ENCODE measurements at places on chromosomes 7 and 10.

- no peak for DNase-seq
These were observed 6.3 kb downstream of the C7orf57 start for GRCh38 chr7:48041653-48041970.

- DNase-seq, result no peak
These were observed 198.5 kb upstream of the TMEM196 start for GRCh38 chr7:19971956-19972355.

- DNase-seq, result peak; percentile 55
These were observed 12.7 kb downstream of the HNRNPF start for GRCh38 chr10:43396061-43396927.

- DNase-seq, result no peak
These were observed 60.3 kb upstream of the CFAP46 start for GRCh38 chr10:133002685-133003084.

- DNase-seq, result no peak
These were observed 621.4 kb downstream of the POM121L12 start for GRCh38 chr7:53656881-53657280.

GRCh38 chr10:128469515-128469914 lies 343.3 kb upstream of the MKI67 start:
- DNase-seq, result no peak

DNA sequence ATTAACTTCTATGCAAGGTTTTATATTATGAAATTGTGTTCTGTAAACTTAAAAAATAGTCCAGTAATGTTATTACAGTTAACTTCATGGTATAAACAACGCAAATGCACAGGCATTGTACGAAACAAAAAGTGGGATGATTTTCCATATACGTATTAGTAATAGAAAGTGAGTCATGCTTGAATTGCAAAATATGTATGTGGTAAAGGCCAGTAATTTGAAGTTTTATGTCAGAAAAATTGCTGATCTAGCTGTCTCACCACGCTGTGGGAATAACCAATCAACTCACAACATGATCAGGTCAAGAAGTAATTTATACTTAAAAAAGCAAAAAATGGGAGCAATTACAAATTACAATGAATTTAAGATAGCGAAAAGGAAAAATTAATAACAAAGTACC lies 37.0 kb upstream of the GLI3 start:
- no peak for DNase-seq

DNA sequence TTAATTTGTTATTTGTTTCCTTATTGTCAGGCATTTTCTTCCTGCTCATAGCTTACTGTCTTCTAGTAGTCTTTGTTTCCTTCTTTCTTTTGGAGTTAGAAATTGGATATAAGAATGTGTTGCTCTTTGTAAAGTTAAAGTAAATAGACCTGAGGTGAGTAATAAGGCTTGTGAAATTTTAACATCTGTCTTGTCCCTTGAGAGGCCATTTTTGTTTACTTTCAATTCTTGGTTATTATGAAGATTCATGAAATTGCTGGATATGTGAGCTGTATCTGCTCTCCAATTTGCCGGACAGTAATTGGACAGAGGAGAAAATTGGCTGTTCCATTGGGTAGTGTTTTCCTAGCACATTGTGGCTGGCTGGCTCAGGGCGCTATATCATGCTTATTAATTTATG lies 260.7 kb downstream of the EXOC4 start:
- DNase-seq, result no peak

- no peak for DNase-seq
These were observed 21.2 kb upstream of the SLC35G1 start for GRCh38 chr10:93872375-93873158.

DNA sequence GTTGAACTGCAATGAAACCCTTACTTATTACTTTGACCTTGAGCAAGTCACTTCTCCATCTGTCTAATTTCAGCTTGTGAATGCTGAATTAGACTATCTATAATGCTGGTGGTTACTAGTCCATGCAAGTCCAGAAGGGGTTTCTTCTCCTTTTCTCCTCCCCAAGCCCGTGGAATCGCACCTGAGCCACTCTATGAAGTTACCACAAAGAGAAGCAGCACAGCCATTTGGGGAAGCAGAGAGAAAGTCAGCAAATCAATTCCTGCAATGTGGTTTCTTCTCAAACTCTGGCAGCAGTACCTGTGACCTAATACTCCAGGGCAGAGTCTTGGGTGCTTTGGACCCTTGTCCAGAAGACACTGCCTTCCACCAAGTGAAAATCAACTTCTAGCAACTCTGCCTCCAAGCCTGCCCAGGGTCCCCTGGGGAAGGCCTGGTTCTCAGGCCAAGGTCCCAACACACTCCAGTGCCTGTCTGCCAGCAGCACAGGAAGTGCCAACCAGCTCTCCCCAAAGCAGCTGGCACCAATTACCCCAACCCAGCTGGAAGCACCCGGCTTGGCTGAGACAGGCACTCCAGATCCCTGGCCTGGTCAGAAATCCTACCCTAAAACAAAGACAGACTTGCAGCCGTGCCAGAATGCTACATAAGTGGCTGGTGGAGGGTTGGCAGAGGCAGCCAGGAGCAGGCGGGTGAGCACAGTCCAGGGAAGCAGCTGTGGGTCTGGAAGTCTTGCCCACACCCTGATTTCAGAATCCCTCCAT lies 200.3 kb downstream of the LSM5 start:
- peak; percentile 74 for DNase-seq

DNA sequence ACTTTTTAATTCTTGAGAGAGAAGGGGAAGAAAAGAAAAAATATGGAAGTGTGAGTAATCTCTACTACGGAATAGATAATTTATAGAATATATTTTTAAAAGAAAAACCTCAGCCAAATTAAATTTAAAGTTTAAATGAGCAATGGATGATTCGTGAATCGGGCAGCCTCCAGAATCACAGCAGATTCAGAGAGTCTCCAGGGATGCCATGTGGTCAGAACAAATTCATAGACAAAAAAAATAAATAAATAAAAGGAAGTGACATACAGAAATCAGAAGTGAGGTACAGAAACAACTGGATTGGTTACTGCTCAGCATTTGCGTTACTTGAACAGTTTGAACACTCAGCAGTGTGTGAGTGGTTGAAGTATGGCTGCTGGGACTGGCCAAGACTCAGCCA lies 53.0 kb downstream of the PHYHIPL start:
- no peak for DNase-seq

DNA sequence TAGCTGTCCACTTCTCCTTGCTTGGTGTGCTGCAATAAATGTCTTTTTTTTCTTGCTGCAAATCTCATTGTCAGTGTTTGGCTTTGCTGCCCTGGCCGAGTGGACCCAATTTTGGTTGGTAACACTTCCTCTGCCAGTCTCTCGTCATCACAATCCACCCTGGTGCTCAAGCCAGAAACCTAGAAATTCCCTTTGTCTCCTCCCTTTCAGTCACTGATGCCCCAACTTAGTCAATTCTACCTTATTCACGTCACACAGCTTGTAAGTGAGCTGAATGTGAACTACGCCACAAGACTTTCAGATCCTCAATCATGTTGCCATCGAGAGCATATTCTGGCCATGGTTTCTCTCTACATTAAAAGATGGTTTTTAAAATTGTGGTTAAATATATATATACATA lies 13.0 kb upstream of the FRA10AC1 start:
- DNase-seq, result no peak

- DNase-seq, result peak; percentile 91
These were observed 155.2 kb downstream of the MAGI2 start for GRCh38 chr7:79298145-79298760.

- no peak for DNase-seq
These were observed 65.6 kb downstream of the PKD1L1 start for GRCh38 chr7:47882635-47883034.

- DNase-seq, result peak; percentile 69
These were observed 56.4 kb upstream of the ECHDC3 start for GRCh38 chr10:11685787-11686218.

DNA sequence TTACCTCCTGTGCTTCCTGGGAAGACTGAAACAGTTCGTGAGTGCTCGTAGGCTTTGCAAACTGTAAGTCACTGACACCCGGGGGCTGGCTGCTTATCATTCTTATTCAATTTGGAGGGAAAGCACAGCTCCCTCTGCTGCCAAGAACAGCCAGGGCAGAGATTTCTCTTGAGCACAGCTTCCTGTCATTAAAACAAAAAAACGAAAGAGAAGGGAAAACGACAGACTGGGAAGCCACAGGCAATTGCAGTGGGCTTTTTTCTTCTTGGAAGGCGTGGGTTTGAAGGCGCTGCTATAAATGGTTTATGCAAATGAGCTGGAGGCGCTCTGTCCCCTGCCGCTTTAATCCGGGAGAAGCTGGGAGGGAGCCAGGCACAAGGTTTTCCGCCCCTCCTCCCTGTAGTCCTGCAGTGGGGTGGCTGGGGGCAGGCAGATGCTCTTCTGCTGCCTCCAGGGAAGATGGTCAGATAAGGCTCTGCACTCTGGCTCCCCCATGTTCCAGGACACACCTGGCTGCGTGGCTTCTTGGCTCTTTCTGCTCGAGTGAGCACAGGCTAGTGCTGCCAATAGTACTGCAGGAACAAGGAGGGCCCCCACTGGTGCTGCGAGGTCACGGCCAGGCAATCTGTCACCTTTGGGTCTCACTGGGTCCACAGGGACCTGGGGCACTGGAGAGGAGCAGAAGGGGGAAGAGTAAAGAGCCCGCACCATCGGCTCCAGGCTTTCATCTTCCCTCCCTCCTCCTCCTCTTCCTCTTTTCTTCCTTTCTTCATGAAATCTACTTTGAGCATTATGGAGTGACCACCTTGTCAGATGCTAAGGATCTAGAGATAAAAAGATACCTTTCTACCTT lies 49.5 kb downstream of the NEURL1 start:
- DNase-seq, result peak; percentile 37

DNA sequence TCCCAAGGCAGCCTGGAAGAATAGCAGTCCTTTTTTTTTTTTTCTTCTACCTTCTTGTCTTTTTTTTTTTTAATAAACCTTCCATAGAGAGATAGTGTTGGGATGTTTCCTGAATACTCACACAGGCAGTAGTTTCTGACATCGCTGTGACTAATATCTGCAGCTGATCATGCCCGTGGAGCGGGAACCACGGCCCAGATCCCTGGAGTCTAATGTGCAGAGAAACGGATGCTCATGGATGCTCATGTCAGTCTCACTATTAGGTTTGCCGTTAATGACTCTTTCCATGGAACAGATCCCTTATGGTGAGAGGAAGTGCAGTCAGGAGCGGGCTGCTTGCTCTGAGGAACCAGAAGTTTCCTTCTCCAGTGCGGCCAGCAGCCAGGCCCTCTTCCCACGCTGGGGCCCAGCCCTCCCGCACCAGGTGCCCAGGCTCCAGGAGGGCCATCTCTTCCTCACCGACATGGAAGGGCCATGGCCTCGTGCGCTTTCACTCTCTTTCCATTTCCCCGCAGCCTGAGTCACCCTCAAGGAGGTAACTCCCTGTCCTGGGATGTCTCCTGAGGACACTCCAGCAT lies 132.5 kb downstream of the WDR37 start:
- no peak for DNase-seq

- no peak for DNase-seq
These were observed 87.2 kb upstream of the CTBP2 start for GRCh38 chr10:125247576-125247975.

DNA sequence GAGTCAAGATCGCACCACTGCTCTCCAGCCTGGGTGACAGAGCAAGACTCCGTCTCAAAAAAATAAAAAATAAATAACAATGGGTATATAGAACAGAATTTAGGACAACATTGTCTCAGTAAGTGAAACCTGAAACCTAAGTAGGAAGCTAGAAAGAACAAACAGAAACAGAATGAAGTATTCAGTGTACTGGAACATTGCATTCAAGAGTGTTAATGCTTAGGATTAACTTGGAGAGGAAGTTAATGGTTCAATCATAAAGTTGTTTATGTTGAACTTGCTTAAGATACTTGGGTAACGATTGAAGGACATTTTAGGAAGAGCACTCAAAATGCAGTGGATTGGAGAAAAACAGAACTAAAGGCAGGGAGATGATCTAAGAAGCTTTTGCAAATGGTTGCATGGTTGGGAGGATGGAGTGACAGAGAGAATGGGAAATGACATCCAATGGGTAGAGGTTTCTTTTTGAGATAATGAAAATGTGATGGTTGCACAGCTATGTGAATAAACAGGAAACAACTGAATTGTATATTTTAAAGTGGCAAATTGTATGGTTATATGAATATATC lies 233.7 kb downstream of the ADK start:
- DNase-seq, result no peak

DNA sequence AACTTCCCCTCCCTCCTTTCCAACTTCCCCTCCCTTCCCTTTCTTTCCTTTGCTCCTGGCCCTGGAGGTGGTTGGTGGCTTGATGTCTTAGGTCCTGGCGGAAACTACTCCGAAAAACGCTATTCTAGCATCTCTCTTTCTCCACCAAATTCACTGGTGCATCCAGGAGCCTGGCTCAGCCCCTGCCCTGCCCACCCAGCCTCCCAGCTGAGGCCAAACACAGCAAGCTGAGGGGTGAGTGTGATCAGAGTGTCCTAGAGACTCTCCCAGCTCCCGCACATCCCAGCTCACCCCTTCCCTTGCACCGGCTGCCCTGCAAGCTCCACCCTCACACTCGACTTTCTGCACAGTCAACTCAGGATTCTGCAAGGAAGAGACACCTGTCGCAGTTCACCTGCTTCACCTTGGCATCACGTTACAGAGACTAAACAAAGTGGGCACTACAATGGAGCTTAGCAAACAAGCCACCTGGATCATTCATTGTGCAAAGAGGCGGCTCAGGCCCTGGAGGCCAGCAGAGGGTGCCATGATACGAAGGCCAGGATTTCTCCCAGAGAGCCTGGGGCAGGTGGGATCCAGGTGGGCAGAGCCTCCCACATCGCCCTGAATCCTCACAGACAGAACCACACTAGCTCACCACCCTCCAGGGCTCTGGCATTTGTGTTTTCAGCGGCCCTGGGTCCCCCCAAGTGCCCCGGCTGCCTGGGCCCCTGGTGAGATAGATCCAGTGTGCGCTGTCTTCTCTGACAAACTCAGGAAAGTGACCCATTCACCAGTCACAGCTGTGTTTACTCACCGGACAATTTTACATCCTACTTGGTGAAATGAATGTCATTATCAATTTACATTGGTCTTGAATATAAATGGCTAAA lies 169.6 kb downstream of the TCERG1L start:
- DNase-seq, result no peak

- DNase-seq, result no peak
These were observed 657 bp upstream of the TMEM178B start for GRCh38 chr7:141073173-141073640.

- no peak for DNase-seq
These were observed 22.3 kb downstream of the MDFIC start for GRCh38 chr7:114943953-114944744.

GRCh38 chr10:82544377-82544776 lies 669.4 kb downstream of the NRG3 start:
- DNase-seq, result no peak

- peak; percentile 41 for DNase-seq
These were observed 93.3 kb downstream of the CUL2 start for GRCh38 chr10:34996843-34997242.

GRCh38 chr10:4838743-4839142 lies 12.7 kb downstream of the AKR1E2 start:
- no peak for DNase-seq

GRCh38 chr10:86630079-86630478 lies 24.3 kb upstream of the OPN4 start:
- DNase-seq, result no peak

DNA sequence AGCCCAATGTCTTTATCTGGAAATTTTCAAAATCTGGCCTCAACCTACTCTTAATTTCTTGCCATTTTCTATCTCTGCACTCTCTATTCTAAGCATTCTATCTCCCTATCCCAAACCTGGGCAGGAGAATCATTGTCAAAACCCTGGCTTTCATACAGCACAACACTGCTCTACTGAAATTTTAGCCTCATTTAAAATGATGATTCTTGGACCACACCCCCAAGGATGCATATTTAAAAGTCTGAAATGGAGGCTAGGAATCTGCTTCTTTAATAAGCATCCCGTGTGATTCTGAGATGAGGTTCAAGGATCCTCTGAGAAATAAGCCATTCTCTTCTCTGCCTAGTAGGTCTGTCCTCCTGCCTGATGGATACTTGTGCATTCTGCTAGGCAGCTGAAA lies 50.8 kb upstream of the EGR2 start:
- DNase-seq, result no peak

Data from pons (tissue), 1 donor.